AG09309 (cell line): ENCODE measurements at places on chromosomes 11 and 22.

GRCh38 chr11:20964985-20965384 is 295.6 kb downstream of the NELL1 start:
- no peak for DNase-seq

DNA sequence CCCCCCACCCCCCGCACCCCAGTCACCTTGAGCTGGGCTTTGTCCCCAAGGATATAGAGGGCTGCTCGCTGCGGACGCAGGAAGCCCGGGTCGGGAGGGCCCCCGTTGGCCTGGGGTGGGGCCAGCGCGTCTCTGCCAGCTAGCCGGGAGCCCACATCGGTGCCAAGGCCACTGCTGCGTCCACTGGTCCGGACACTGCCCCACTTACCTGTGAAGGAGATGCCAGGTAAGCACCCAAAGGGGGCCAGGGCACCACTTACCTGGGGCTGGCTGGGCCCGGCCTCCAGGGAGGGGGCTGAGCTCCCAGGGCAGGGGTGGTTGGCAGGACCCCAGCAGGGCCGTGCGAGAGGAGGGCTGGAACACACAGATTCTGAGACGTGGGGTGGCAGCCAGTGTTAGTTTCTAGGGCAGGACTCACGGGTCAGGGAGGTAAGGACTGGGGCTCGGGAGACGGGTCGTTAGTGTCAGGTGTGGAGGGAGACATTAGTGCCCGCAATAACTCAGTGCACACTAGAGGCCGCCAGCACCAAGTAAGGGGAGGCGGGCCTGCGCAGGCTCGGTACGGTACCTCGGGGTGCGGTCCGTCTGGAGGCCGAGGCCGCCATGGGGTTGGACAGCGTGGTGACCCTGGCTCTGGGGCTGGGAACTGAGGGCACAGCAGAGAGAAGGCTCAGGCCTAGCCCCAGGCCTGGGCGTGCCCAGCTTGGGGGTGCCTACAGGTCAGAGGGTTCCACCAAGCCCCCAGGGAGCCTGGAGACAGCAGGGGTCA is 18.2 kb downstream of the SBF1 start:
- DNase-seq, result no peak

DNA sequence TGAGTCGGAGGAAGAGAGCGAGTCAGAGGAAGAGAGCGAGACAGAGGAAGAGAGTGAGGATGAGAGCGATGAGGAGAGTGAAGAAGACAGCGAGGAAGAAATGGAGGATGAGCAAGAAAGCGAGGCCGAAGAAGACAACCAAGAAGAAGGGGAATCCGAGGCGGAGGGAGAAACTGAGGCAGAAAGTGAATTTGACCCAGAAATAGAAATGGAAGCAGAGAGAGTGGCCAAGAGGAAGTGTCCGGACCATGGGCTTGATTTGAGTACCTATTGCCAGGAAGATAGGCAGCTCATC is 780 bp downstream of the TRIM44 start:
- DNase-seq, result no peak

- DNase-seq, result no peak
These were observed 19.5 kb downstream of the TXN2 start for GRCh38 chr22:36461665-36462649.

- DNase-seq, result no peak
These were observed 31.9 kb upstream of the IGLL5 start for GRCh38 chr22:22855617-22856308.

DNA sequence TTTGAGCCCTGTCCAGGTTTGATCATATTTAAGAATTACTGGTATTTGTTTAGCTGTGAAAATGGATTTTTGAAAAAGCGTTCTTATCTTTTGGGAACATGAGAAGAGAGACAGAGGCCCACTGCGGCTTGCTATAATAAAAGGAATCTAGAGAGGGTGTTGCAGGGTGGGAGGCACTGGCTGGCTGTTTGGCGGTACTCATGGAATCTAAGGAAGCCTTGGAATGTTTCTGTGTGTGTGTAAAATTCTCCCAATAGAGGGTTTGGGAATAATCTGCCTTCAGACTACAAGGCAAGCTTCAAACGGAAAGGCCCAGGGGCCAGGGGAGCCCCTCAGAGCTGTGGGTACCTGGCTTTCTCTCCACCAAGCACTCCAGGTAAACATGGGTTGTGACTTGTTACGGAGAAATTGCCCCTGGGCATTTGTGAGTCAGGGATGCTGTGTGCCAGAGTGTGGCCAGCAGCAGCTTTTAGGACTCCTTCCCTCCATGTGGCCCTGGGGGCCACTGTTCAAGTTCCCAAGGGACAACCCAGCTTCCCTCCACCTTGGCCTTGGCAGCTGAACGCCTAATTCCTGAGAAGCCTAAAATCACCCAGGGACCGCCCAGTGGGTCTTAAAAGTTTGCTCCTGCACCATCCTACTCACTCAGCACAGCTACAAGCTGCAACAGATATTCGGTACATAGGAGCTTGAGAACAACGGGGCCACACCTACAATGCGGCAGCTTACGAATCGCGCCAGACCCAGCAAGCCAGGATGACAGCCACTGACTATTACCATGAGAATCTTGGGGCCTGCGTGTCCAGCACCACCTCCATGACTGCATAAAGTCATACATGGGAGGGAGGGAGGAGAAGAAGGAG is 14.1 kb upstream of the SYT8 start:
- peak; percentile 20 for DNase-seq

DNA sequence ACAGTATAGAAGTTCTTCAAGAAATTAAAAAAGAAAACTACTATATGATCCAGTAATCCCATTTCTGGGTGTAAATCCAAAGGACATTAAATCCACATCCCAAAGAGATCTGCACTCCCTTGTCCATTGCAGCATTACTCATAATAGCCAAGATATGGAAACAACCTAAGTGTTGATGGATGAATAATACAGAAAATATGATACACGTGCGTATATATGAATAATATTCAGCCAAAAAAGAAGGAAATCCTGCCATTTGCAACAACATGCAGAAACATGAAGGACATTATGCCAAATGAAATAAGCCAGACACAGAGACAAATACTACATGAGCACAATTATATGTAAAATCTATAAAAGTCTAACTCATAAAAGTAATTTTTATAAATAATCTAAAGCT is 306.3 kb upstream of the ANO3 start:
- DNase-seq, result no peak

DNA sequence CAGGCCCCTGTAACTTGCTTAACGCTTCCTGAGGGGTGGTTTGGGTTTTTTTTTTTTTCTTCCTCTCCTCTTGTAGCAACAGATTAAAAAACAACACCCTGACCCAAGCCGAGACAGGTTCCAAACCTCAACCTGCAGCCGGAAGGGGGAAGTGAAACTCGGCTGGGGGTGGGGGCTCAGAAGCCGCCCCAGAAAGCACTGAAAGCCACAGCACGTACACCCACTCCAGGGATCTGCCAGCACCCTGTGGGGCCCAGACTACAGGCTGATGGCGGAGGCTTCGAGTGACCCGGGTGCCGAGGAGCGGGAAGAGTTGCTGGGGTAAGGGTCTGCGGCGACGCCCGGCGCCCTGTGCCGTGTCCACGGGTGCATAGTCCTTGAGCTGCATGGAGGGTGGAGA is at the start of gene LSP1:
Gene LSP1 (plus strand): TSS at position 208 of the 400 bp plus-strand sequence. CDS start 61 bp downstream, at position 269.
- DNase-seq, result no peak

DNA sequence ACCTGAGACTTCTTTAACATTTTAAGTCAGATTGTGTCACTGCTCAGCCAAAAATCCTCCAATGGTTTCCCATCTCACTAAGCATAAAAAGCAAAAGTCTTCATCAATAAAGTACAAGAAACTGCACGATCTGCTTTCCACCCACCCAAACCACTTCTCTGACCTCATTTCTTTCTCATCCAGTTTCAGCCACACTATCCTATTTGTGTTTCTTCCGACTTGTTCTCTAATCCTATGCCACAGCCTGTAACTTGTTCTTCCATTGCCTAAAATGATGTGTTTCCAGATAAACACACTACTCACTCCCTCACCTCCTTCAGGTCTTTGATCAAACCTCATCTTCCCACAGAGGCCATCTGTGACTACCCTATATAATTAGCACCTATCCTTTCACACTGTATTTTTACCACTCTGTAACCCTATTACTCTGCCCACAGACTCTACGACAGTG is 28.4 kb downstream of the ARHGAP32 start:
- no peak for DNase-seq

- no peak for DNase-seq
These were observed 74.4 kb upstream of the PRR5 start for GRCh38 chr22:44627521-44628139.

DNA sequence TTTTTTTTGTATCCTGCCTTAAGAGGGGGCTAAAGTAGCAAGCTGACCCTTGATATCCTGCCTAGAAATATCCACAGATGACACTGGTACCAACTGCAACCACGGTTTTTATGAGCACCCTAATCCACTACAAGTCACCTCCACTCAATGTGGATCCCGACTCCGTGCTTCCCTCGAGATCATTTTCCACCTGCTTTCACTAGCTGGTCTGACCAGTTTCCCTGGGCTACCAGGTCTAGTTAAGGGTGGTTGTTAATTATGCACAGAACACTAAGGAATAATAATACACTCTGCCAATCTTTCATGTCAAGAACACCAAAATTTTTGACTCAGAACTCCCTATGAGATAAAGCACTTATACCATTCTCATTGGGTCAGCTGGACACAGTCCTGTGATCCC is 82.3 kb downstream of the ABTB2 start:
- DNase-seq, result no peak

DNA sequence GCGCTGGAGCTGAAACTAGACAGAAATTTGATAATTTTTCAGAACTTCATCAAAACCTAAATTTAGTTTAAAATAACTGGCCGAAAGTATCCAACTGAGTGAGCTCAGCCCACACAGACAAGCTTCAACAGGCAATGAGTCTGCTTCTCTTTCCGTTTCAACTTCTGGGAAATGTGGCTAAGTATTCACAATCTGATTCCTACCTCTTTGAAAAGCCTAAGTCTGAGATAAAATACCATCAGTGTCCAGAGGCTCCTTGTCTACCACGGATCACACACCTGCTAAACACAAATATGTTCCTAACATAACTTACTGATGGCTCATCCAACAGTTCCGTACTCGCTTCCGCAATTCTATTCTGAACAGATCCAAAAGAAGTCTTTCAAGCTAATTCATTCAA is 8.5 kb downstream of the SIK3 start:
- no peak for DNase-seq

- DNase-seq, result no peak
These were observed 36.9 kb downstream of the DGCR2 start for GRCh38 chr22:19085233-19085718.

DNA sequence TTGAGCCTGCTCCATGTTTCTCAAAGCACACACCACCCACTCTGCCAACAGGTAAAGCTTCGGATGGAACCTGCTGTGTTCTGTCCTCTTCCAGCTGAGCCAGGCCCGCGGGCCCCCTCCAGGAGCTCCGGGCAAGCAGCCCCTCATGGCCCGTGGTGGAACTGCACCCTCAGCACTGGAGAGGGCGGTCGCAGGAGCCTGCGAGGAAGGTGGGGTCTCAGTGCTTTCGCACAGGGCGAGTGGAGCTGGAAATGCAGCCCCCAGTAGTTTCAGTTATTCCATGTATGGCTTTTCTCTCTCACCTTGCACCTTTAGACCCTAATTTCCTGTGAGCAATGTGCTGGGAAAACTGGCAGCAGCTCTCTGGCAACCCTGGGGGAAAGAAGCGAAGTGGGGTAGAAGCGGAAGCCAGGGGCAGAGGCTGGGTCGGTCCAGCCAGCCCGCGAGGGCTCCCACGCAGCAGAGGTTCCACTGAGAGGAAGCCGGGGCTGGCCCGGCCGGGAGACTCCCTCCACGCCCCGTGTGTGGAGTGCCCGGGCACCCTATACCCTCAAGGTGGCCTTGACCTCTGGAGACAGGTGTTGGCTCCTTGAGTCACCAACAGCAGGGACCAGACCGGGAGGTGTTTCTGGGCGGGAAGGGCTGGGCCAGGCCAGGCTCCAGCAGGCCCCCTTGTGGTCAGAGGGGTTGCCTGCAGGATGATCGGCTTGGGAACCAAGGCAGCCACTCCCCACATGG is 119.9 kb upstream of the TMEM45B start:
- no peak for DNase-seq

DNA sequence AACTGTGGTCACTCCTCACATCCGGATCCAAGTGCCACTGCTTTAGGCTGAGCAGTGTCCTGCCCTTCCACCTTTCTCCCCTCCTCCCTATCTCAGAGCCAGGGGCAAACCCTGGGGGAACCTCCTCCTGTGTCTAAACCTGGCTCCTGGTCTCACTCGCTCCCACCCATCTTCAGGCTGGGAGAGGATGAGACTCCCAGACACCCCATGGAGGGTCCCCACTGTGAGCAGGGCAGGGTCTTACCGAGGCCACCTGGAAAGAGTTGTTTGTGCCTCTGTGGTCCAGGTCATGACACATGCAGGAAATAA is 93.6 kb downstream of the PDE2A start:
- no peak for DNase-seq

DNA sequence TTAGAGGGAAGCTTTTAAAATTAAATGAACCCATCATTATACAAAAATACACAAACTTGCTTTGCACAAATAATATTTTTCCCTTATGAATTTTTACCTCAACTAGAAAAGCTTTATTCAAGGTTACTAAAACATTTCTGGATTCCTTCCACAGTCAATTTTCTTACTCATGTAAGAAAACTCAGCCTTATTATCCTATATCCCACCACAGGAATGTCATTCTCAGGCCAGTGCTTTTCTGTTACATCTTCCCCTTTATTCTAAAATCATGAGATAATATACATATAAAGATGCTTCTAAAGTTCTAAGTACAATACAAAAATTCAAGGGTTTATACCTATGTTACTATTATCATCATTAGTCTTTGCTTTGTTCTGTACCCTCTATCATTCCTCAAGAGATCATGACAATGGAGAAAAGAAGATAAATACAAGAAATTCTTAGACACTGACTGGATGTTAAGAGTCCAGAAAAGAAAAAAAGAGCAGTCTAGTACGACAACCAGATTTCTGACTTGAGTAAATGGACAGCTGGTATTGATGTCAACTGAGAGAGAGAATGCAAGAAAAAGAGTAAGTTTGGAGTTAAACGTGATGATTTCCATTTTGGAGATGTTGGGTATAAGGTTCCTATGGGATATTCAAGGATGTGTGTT is 60.3 kb downstream of the MTMR2 start:
- DNase-seq, result peak; percentile 17

DNA sequence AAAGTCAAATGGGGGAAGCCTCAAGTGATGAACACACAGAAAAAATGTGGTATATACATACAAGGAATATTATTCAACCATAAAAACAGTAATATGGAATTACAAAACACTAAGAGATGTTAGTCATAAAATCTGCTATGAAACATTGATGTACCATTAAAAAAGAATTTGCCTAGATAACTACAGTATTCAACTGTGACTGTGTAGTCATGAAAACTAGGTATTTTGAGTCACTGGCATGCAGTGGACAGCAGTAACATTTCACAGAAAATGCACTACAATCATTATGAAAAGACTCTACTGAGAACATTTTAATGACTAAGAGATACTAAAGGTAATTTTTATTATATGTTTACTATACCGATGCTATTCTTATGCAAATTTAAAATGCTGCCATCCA is 11.7 kb downstream of the ZNF195 start:
- no peak for DNase-seq

- DNase-seq, result no peak
These were observed 26.5 kb upstream of the YPEL1 start for GRCh38 chr22:21761994-21762680.

GRCh38 chr11:87020764-87021365 is 16.9 kb upstream of the TMEM135 start:
- DNase-seq, result no peak

- no peak for DNase-seq
These were observed 291.5 kb upstream of the CCDC179 start for GRCh38 chr11:23151819-23152218.

- DNase-seq, result no peak
These were observed 107.7 kb upstream of the LDLRAD3 start for GRCh38 chr11:35836205-35836604.

- DNase-seq, result no peak
These were observed 22.2 kb upstream of the UBASH3B start for GRCh38 chr11:122633219-122633829.
